ENCODE measurements at places on chromosomes 13 and 19. TPM values are rescaled to one million over a fixed set of nuclear protein-coding genes. Genes with fewer than 3 reads are reported as not detected.
A peak's percentile ranks its signal among the peaks of the same experiment; 100 is the strongest.

GRCh38 chr19:42627916-42628315 is 33.2 kb upstream of the CEACAM8 start:
- DNase-seq, result no peak

GRCh38 chr13:50687545-50687944 is 155.9 kb downstream of the DLEU7 start:
- no peak for DNase-seq

DNA sequence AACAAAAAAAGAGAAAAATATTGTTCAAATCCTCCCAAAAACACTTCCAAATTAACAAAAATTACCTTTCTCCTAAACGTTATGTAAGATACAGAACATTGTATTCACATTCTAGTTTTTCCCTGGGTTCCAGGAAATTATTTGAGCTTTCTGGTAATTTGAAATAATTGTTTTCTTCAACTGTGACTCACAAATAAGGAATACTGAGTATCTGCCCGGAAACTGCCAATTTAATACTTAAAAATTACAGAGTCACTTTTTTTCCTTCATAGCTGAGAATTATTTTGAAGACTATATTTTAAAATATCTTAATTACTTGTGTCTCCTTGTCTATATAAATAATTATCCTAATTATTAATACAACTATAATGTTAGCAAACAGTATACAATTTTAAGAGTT is 709.0 kb upstream of the ARGLU1 start:
- DNase-seq, result no peak

- no peak for DNase-seq
These were observed 124.2 kb upstream of the SERP2 start for GRCh38 chr13:44249431-44249836.

- no peak for DNase-seq
These were observed 343.5 kb downstream of the UQCRFS1 start for GRCh38 chr19:28869459-28869858.

DNA sequence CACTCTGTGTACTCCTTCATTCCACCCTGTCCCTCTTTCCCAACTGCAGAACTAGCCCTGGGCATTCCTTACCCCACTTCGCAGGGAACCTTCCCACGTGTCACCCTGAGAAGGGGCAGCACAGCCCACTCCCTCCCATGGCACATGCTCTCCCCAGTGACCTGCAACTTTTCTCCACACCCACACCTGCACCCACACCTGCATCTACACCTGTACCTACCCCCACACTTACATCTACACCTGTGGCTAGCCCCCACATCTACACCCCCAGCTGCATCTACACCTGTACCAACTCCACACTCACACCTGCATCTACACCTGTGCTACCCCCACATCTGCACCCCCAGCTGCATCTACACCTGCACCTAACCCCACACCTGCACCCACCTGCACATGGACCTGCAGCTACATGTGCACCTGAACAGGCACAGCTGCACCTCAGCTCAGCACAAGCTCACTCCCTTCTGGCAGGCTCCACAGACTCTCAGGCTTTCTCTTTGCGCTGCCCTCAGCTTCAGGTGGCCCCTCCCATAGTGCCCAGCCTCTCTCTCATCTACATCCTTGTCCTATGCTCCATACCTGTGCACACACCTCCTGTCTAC is 234.1 kb downstream of the TUBA3C start:
- no peak for DNase-seq

DNA sequence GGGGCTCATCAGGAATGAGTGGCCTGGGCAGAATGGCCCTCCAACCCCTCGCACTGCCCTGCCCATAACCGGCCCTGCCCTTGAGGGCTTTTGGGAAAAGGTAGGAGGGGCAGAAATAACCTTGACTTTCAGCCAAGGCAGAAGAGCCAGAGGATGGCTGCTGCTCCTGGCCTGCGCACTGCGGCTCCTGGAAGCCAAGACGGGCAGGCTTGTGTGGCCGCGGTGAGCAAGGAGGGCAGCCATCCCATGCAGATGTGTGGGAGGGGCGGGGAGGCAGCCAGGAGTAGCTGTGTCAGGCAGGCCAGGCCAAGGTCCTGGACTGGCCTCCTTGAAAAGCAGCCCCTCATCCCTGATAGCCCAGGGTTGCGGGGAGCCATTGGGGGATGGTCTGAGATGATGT is 57.6 kb upstream of the URI1 start:
- no peak for DNase-seq

DNA sequence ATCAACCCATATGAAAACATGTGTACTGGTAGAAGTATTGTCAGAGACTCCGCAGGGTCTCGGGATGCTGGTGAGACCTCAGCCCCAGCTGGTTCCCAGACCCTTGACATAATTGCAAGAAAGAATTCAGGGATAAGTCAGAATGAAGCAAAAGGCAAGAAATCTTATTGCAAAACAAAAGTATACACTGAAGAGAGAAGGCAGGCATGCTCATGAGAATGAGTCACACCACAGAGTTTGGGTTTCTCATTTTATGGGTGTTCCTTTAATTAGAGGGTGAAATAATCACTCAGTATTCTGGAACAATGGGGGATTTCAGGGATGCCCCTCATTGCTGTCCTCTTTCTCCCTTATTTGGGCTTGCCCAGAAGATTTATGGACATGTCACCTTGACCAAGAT is 1423.8 kb upstream of the MIR17HG start:
- no peak for DNase-seq

- DNase-seq, result no peak
These were observed 20.8 kb upstream of the SLC25A30 start for GRCh38 chr13:45439008-45439407.

DNA sequence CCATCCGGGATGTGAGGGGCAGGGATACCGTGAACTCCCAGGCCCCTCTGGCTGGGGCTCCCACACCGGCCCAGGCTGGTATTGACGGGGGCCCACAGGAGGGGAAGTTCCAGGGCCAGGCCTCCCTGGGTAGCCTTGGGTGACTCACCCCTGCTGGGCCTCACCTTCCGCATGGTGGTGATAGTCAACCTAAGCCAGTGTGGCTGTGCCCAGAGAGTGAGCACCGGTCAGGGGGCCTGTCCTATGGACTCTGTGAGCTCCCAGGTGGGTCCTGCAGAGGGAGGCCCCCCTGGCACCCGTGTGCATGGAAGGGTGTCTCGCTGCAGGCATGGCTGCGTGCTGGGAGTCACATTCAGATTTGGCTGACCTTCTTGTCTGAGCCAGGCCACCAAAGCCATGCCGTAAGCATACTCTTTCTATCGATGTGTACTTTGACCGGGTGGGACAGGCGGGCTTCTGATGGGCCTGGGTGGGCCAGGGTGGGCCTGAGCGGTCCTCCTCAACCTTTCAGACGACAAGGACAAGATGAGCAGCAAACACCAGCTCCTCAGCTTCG is 27.6 kb downstream of the DHX34 start:
- no peak for DNase-seq

- DNase-seq, result no peak
These were observed 15.9 kb downstream of the NHLRC3 start for GRCh38 chr13:39054112-39054511.

DNA sequence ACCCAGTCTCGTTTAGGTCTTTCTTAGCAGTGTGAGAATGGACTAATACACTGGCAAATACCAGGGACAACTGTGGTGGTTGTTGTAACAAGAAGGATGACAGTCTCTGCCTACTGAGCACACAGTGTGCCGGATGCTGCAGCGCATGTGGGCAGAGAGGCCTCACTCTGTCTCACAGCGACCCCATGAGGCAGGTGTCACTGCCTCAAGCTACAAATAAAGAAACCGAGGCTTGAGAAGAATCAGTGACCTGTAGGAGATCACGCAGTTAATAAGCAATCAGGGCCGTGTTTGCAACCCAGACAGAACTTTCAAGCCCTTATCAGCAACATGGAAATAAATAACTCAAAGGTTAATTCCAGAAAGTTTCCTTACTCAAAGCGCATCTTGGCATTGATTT is 40.5 kb upstream of the GAS6 start:
- DNase-seq, result peak; percentile 33

- no peak for DNase-seq
These were observed 16.2 kb downstream of the UNC13A start for GRCh38 chr19:17671906-17672305.

DNA sequence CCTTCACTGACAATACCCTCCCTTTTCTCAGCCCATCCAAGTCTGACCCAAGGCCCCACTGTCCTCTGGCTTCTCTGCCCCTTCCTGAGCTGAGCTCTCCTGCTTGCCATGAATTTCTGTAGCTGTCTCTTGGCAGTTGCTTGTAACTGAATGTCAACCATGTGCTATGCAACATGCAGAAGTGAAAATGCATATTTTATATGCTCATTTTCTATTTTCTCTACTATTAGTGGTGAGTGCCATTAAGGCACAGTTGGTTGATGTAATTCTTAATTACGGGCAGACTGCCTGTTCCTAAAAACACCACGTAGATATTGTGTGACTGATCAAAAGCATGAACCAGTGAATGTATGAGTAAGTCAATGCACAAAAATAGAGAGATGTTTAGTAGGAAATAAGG is 29.6 kb downstream of the TNFSF11 start:
- no peak for DNase-seq

GRCh38 chr13:99308471-99309087 is 1.4 kb upstream of the GPR183 start:
- DNase-seq, result no peak

DNA sequence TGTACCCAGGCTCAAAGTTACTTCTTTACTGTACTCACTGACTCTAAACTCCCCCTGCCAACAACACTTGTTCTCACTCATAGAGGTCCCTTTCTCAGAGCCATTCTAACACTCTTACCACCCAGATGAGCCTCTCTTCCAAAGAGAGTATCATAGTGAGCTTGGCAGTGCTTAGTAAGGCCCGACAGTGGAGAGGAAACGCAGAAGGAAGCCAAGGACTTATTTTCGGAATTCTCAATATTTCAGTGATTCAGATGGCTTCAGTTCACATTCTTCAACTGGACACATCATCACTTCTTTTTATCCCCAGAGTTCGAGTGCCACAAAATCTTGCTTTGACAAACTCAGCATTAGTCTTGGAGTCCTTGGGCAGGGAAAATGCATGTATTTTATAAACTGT is 285.9 kb downstream of the DNAJC15 start:
- no peak for DNase-seq

GRCh38 chr13:111866731-111867245 is 200.2 kb upstream of the SOX1 start:
- DNase-seq, result no peak

- DNase-seq, result no peak
These were observed 31.9 kb downstream of the PTPRS start for GRCh38 chr19:5308451-5309437.

DNA sequence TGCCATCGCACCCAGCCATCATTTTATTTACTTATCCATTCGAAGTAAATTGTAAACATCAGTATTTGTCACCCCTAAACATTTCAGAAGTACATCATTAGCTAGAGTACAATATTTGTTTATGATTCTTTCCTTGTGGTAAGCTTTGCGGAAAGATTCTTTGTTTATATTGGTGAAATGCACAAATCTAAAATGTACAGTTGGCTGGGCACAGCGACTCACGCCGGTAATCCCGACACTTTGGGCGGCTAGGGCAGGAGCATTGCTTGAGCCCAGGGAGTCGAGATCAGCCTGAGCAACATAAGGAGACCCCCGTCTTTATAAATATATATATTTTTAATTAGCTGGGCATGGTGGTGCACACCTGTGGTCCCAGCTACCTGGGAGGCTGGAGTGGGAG is 10.1 kb downstream of the LGALS7B start:
- DNase-seq, result no peak

GRCh38 chr13:65063753-65064152 is 2166.4 kb downstream of the PCDH9 start:
- no peak for DNase-seq

- DNase-seq, result no peak
These were observed 325.9 kb downstream of the FOXO1 start for GRCh38 chr13:40340368-40341095.

GRCh38 chr19:29667901-29668341 is 2.7 kb downstream of the PLEKHF1 start:
- DNase-seq, result peak; percentile 63

DNA sequence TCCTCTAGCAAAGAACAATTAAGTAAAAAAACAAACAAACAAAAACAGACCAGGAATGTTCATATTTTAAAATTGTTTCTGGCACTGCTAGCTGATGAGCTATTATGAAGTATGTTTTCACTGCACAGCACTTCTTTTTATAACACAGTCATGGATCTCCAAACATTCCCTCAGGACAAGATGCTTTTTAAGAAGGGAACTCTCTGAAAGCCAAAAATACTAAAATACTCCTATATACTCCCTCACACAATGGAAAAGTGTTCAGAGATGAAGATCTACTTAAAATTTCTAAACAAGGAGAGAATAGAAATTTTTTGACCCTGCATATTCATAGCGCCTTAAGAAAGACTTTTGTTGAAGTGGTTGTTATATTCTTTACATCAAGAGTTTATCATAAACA is 926.8 kb downstream of the DIAPH3 start:
- no peak for DNase-seq

DNA sequence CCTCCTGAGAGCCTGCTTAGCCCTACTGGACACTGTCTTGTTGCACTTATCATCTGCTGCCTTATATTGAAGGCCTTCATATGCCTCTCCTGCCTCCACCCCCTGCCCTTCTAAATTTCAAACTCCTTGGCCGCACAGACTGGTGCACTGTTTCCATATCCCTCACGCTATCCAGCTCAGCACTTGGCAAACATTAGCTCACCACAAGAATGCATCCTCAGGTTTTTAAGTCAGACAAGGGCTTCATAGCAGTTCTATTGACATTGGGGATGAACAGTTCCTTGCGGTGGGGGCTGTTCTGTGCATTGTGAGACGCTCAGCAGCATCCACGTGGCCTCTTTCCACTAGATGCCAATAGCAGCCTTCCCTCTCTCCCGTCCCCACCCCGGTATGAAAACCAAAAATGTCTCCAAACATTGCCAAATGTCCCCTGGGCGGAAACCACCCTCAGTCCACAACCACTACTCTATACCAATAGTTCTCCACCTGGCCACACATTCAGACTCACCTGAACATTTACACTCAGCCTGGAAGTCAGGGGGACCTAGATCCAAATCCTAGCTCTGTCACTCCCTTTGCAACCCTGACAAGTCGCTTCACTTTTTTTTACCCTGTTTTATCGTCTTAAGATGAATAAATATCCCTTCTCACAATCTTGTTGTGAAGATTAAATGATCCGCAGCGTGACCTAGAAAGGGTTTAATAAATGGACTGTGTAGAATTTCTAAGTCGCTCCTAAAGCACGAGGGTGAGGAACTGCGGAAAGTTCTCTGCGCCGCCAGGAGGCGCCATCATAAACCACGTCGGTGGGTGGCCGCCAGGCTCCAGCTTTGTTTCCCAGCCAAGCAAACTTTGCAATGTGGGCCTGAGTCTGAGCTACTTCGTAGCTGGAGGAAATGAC is 3.6 kb upstream of the CEACAM3 start:
- peak; percentile 64 for DNase-seq

GRCh38 chr19:42657556-42657955 is 62.8 kb upstream of the CEACAM8 start:
- DNase-seq, result no peak

GPR183 gene
- total RNA-seq, result 32.8 TPM

PCDH17 gene
- not detected for total RNA-seq

ZNF723 gene
- total RNA-seq, result not detected

IZUMO1 gene
- total RNA-seq, result 0.32 TPM

GDF15 gene
- not detected for total RNA-seq

SMAD9 gene
- not detected for total RNA-seq

KCNC3 gene
- 8.3 TPM for total RNA-seq
